ENCODE measurements at places on chromosomes 2 and 18.

GRCh38 chr2:219490186-219490585, 8.5 kb upstream of the GMPPA start:
- no peak for DNase-seq

GRCh38 chr2:8514796-8515758, 166.8 kb upstream of the ID2 start:
- DNase-seq, result no peak

DNA sequence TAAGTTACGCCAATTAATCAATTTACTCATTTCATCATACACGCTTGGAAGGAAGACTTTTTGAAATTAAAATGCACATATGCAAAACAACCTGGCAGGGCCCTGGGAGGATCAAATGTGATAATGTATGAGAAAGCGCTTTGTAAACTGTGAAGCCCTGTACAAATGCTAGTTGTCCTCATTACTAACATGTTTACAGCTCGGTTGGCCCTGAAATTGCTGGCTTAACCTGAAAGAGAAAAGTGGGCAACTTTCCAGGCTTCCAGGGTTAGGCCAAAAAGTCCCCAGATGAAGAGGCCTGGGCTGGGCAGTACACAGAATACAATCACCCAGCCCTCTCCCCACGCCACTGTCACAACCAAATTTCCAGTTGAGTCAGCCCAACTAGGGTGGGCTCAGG, 60.2 kb downstream of the DNMT3A start:
- DNase-seq, result no peak

DNA sequence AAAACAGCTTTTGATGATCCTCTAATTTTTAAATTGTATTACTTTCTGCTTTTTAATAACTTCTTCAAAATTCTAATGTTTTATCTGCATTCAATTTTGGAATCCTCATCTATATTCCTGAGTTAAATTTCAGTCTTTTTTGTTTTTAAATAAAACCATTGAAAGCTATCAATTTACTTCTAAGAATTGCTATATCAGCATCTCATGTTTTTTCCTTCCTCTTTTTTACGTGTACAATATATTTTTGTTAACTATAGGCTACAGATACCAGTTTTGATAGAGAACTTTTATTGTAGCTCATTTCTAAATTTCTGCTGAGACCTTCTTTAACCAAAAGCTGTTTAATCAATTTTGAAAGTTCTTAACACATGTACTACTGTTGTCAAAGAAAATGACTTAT, 84.5 kb downstream of the SS18 start:
- no peak for DNase-seq

DNA sequence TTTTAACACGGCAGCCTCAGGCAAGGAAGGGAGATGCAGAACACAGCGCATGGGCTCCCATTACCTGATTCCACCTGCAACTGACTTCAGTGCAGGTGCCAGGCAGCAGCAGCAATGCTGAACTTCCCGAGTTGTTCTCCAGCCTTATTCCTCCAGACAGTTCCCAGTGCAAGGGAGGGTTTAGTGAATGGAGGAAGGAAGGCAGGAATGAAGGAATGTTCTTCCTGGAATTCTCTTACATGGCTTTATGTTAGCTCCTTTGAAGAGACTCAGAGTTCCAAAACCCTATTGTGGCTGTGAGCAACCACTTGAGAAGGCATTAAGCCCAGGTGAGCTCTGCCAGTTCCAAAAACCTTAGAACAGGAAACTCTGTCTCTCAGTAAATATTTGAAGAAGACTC, 45.5 kb downstream of the SERPINB7 start:
- DNase-seq, result no peak

DNA sequence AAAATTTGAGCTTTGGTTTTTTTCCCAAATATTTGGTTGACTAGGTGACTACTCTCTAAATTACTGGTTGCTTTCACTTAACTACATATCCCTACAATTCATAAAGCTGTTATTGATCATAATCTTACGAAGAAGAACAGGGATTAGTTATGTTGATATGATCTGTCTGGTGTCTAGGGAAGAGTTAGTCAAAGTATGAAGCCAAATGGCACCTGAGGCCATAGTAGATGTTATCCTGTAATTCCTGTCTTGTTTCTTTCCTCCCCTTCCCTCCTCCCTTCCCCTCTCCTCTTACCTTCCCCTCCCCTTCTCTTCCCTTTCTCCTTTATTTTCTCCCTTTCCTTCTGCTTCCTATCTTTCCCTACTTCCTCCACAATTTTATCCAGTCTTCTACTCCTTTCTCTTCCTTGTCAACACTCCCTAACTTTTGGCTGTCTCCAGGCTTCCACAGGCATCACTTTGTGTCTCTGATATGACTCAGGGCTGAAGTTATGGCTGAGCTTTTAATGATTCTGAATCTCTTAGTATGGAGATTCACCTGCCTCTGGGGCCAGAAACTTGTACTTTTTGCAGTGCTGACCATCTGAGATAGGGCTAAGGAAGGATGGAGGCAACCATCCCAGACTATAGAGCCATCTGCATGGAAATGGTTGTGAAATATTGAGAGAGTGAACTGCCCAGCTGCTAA, 149.9 kb upstream of the TCF4 start:
- DNase-seq, result no peak

DNA sequence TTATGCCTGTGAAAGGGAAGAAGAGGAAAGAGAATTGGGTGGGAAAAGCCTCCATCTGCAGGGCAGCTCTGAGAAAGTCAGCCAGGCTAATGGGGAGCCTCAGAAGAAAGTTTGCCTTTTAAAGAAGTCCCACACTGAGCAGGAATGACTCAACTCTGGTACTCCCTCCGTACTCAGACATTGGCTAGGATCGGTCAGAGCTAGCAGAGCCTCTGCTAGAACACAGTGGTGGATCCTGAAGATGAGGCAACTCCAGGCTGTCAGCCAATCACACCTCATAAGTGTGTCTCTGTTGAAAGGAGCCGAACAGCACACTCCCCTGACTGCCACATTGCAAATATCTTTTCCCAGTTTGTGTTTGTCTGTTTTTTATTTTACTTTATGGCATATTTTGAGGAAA, 96.9 kb downstream of the HNRNPLL start:
- no peak for DNase-seq

GRCh38 chr2:134262684-134263083, 8.8 kb downstream of the MGAT5 start:
- DNase-seq, result no peak

DNA sequence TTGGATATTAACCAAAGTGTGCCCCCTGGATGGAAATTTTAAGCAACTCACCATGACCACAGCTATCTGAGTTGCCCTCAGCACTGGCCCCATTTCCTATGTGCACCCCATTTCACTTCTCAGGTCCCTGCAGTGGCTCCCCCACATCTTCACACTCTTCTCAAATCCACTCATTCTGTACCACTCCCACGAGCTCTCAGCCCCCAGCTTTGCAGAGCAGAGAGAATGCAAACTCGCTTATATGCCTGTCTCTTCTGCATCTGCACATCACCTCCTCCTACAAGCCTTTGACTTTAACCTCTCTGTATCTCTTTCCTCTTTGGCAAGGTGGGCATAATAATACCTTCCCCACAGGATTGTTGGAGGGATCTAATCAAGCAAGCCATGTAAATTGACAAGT, 46.2 kb downstream of the DPYSL5 start:
- DNase-seq, result no peak

DNA sequence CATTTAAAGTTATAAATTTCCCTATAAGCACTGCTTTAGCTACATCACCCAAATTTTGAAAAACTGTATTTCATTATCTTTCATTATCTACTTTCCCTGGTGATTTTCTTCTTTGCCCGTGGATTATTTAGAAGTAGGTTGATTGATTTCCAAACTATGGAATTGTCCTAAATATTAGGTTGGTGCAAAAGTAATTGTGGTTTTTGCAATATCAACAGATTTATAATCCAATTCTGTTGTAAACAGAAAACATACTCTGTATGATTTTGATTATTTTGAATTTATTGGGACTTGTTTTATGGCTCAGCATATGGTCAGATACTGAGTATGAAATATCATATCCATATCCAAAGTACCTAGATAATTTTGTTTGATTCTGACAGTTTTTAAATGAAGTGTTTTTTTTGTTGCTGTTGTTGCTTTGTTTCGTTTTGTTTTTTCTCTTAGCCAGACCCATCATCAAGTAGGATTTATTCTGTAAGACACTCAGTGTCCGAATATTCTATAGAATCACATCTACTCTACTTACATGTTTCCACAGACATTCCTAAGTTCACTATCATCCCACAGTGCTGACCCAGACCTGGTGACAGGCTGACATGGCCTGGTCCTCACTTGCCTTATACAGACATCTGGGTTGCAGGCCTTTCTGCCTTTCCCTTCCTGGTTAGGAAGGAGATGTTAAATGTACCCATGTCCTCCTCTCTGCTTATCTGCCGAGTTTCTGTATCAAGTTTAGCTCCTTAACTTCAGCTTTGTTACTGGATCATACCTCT, 2.1 kb upstream of the TRABD2A start:
- DNase-seq, result no peak

GRCh38 chr18:75121266-75121665, 87.7 kb downstream of the PTGR3 start:
- no peak for DNase-seq

DNA sequence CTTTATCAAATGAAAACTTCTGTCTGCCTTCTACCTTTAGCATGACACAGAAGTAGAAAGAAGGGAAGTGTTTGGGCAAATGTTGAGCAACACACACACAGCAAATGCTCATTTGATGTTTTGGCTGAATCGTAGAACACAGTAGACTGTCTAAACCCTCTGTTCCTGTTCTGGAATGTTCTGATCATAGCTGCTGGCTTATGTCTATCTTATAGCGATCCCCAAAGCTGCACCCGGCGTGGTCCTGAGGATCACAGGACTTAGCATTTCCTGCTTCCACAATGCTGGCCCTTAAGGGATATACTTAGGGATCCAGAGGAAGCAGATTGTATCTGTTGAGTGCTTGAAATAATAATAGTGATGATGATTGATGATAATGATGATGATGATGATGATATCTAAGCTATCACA, 15.2 kb downstream of the GNLY start:
- DNase-seq, result no peak

DNA sequence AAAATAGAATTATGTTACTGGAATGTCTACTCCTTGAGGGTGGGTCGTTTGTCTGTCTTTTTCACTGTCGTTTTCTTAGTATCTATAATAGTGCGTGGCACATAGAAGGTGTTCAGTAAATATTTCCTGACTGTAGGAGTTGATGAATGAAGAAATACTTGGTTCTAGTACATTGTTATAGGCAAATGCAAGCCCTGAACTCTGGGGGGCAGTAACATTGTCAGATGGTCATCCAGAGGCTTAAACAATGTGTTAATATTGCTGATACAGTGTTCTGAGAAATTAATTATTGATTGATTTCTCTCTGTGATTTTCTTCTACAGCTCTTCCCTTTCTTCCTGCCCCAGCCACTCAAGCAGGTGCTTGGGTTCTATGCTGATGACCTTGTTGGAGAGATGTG, 24.4 kb upstream of the THOC1 start:
- no peak for DNase-seq

- DNase-seq, result no peak
Measured at GRCh38 chr2:69677914-69678313, 34.4 kb upstream of the AAK1 start.

- DNase-seq, result no peak
Measured at GRCh38 chr2:205682971-205683501, 735 bp downstream of the NRP2 start.

DNA sequence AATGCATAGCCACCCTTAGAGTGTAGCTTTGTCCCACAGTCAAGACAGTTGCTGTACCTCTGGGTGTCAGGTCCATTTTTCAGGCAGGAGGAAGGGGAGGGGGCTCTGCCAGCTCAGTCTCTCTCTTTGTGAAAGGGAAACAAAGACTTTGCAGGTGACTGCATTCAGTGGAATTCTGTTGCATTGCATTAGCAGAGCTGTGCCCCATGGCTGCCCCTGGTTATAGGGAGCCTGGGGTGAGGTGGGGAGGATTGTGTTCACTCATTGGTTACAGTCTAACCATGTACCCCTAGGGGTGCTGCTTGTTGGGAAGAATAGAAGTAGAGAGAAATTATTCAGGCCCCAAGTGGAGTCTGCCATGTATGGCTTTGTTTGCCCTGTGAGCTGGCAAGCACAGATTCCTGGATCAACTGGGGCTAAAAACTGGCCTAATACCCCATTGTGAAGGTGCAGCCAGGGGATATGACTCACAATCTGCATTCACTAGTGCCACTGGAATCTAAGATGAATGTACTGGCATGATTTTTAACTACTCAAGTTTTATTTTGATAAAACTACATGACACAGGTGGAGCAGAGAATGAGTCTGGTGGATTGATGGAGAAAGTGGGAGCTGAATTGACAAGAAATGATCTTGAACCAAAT, 118.4 kb downstream of the SH3BP4 start:
- DNase-seq, result no peak

DNA sequence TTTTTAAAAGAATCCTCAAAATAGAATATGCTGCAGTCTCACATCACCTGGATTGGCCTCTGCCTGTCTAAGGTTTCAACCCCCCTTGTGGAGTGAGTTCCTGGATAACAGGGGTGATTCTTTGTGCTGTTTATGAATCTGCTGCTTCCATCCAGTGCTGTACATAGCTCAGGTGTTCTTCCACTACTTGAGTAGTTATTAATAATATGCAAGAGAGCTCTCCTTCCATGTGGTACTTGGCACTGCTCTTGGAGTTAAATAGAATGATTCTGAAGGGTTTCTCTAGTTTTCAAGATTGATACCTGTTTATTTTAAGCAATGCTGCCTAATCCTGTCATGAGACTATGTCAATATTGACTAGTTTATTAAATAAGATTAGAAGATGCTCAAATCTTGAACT, 273.6 kb downstream of the RDH14 start:
- no peak for DNase-seq

- DNase-seq, result no peak
Measured at GRCh38 chr2:155099784-155100183, 401.3 kb downstream of the KCNJ3 start.

DNA sequence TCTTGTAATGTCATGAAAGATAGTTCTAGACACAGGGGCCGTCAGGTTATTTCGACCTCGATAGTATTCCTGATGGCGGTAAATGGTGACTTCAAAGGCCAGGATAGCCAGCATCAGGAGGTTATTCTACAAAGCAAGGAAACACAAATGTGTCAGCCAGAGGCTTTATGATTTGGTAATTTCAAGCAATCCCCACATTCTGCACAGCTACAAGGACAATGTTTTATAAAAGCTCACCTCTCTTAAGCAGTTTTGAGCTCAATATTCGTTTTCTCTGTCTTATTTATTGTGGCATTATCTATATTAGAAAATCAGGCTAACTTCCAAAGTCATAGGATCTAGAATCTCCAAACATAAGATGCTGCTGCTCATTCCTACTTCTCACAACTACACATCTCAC, 235.2 kb downstream of the NAPG start:
- no peak for DNase-seq

DNA sequence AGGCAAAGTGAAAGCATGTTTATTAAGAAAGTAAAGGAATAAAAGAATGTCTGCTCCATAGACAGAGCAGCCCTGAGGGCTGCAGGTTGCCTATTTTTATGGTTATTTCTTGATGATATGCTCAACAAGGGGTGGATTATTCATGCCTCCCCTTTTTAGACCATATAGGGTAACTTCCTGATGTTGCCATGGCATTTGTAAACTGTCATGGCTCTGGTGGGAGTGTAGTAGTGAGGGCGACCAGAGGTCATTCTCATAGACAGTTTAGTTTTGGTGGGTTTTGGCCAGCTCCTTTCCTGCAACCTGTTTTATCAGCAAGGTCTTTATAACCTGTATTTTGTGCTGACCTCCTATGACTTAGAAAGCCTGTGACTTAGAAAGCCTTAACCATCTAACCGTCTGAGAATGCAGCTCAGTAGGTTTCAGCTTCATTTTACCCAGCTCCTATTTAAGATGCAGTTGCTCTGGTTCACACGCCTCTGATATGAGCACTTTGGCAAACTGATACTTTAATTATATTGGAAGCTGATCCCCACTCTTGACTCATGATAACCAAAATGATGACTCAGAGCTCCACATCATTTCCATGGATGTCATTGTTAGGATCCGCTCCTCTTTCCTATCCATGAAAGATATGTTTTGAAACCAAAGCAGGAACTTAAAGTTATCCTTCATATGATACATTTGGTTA, 14.5 kb upstream of the ERMN start:
- DNase-seq, result no peak

All from nephron progenitor cell (in vitro differentiated cells).